Brain (organoid and tissue), 16 donors: ENCODE measurements at places on chromosomes 4 and X.
A peak's percentile ranks its signal among the peaks of the same experiment; 100 is the strongest.

GRCh38 chrX:20056704-20057103 lies 60.0 kb downstream of the MAP7D2 start:
- DNase-seq: no peak

DNA sequence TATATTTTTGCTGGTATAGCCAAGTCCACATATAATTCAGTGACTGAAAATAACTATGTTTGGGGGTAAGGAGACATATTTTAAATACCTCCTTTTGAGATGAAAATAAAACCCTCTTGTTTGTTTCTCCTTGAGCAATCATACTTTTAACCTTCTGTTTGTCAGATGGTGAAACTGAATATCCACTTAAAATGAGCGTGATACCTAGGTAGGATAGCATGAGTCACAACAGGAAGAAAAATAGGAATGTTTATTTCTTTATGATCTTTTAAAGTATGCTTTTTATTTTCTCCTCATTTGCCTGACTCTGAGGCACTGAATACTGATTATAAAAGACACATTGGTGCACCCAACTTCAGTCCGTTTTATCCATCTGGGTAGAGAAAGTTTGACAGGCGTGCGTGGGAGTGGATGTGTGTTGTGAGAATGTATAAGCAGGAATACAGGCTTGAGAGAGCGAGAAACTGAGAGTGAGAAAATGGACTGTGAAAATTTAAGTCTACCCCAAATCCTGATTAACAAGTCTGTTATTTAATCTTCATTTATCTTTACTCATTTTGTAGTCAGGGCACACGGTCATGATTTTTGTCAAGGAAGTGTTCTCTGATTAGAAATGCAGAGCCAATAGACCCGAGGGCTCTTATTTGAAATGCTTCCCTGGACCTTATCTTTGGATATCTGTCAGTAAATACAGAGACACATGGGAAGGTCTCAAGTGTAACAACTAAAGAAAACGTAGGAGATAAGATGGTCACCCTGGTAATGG lies 62.1 kb upstream of the ANTXR2 start:
- peak; percentile 85 for DNase-seq

- DNase-seq: peak; percentile 36
Measured at GRCh38 chr4:54102531-54103106, 2.7 kb downstream of the GSX2 start.

GRCh38 chr4:169841776-169842175 lies 84.0 kb upstream of the HPF1 start:
- DNase-seq: no peak

GRCh38 chr4:2648159-2648814 lies 107.8 kb downstream of the TNIP2 start:
- no peak for DNase-seq

GRCh38 chr4:121698236-121698671 lies 1.5 kb upstream of the ANXA5 start:
- no peak for DNase-seq

DNA sequence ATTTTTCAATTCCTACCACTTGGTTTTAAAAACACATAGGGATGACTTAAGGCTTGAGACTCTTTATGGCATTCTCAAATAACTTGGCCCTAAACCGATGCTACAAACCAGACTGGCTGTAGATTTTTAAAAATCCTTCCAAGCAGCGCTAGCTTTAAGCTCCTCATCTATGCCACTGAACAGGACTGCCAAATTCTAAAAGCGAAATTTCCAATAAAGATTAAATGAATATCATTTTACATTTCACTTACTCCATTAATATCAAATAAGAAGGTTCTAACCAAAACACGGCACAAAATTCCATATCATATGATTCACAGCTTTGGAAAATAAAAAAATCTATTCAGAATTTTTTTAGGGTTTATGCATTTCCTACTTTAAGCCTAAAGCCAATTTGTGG lies 134.2 kb downstream of the FANCB start:
- DNase-seq: peak; percentile 75

GRCh38 chr4:128854433-128854832 lies 44.9 kb downstream of the JADE1 start:
- DNase-seq: no peak
